SK-N-SH (cell line): ENCODE measurements at places on chromosomes 1 and 21. TPM values are rescaled to one million over a fixed set of nuclear protein-coding genes. Genes with fewer than 3 reads are reported as not detected.

The PYGO2 gene
- 23.3 and 28.2 TPM in 2 replicates for polyA plus RNA-seq

The AMY1C gene
- polyA plus RNA-seq, result not detected in 2 replicates

The PANK4 gene
- 15.1 and 16.6 TPM in 2 replicates for polyA plus RNA-seq

The PRAMEF13 gene
- polyA plus RNA-seq, result not detected in 2 replicates
